ENCODE measurements at places on chromosomes 5 and 9.

- DNase-seq = no peak
Observed at GRCh38 chr9:114016101-114016500, 62.0 kb downstream of the AMBP start.

- no peak for DNase-seq
Observed at GRCh38 chr9:69380811-69381210, 55.8 kb downstream of the ENTREP1 start.

- DNase-seq = no peak
Observed at GRCh38 chr9:119333507-119334229, 35.6 kb downstream of the BRINP1 start.

DNA sequence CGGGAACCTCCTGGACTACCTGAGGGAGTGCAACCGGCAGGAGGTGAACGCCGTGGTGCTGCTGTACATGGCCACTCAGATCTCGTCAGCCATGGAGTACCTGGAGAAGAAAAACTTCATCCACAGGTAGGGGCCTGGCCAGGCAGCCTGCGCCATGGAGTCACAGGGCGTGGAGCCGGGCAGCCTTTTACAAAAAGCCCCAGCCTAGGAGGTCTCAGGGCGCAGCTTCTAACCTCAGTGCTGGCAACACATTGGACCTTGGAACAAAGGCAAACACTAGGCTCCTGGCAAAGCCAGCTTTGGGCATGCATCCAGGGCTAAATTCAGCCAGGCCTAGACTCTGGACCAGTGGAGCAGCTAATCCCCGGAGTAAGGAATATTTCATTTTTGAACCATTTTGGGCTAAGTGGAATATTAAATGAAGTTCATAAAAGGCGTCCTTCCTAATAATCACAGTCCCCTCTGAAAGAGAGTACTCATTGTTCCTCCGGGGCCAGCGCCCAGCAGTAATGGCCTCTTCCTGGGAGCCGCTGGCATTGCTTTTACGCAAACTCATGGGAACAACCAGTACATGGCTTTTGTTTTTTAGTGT lies 23.6 kb downstream of the QRFP start:
- no peak for DNase-seq

GRCh38 chr5:148841519-148841918 lies 15.1 kb downstream of the ADRB2 start:
- no peak for DNase-seq

DNA sequence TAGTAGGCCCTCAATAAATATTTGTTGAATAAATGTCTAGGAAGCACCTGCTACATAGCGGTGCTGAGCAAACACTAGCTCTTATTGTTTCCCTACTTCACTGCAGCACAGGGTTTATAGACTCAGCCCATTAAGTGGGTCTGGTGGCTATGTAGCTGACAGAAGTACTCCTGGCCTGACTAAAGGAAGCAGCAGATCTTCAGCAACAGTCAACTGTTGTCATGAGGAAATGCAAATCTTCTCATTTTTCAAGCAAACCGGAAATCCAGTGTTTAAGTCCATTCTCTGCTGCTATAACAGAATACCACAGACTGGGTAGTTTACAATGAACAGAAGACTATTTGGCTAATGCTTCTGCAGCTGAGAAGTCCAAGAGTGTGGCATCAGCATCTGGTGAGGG lies 2.8 kb upstream of the TEX10 start:
- DNase-seq = no peak

DNA sequence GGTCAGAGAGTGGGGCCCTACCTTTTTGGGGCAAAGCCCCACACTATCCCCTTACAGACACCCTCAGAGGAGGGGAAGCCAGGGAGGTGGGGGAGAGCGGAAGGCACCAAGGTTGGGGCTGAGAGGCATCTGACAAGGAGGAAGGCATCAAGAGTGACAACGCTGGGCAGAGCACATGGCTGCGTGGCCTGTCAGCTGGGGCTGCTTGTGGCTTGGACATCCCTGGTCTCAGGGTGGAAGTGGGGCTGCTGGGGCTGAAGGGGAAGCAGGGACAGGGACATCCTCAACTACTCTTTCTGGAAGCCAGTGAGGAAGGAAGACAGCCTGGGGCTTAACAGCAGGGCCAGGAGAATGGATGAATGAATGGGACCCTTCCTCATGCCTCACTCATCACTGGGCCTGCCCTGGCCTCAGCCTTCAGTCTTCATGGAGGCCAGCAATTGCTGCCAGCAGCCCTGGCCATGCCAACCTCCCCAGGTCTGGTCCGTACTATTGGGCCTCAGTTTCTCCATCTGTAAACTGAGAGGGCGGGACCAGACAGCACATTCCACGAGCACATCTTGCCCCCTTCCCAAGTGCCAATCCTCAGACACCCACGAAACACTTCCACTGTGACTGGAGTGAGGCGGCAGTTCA lies 993 bp upstream of the RALGDS start:
- DNase-seq = no peak

DNA sequence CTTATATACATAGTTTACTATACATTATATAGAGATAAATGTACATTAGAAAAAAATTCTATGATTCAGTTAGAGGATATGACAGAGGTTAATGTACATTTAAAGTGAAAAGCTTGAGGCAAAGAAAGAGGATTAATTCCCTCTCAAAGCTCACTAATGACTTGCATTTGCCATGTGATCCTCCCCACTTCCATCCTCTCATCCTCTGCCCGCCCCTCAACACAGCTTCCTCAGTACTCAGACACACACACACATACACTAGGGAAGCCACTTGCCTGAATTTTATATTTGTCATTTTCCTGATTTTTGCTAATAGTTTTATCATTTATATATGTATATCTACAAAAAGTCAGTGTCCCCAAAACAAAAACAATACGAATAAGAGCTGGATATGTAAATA lies 764.5 kb downstream of the EFNA5 start:
- no peak for DNase-seq

DNA sequence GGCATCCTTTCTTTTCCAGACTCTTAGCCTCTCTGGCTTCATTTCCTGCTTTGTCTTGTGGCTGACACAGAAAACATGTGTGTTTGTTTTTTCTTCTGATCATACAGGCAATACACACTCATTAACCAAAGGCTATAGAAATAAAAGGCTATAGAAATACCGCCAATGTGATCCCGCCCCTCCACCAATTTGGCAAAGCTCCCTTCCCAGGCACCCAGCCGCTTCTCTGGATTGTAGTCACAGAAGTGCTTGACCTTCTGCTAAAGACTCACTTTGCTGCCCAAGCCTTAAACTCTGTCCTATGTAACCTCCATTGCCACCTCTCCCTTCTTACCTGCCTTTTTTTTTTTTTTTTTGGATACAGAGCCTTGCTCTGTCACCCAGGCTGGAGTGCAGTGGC lies 5.3 kb downstream of the TXNDC15 start:
- no peak for DNase-seq

GRCh38 chr9:16236882-16237281 lies 633.6 kb downstream of the BNC2 start:
- DNase-seq = no peak

DNA sequence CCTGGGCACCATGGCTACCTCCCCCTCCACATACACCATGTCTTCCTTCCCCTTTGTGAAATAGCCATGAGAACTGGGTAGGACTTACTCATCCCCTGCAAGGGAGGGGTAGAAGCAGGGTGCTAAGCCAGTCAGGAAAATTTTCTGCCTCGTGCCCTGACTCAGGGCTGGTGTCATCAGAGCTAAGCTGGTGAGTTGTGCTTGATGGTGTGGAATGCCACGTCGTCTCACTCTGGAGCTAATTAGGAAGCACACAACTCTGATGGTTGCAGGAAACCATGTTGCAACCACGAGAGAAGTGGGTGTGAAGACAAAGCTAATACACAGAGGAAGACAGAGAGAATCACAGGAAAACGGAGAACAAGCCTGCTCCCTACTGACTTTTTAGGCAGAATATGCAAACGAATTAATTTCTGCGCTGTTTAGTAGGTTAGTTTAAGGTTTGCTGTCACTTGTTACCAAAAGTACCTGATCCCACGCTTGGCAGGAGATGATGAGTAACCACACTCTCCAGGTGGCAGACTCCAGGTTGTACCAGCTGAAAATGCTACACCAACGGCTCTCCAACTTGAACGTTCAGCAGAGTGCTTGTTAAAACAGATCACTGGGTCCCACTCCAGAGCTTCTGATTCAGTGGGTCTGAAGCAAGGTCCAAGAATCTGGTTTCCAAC lies 54.5 kb downstream of the STK10 start:
- DNase-seq = peak; percentile 24

DNA sequence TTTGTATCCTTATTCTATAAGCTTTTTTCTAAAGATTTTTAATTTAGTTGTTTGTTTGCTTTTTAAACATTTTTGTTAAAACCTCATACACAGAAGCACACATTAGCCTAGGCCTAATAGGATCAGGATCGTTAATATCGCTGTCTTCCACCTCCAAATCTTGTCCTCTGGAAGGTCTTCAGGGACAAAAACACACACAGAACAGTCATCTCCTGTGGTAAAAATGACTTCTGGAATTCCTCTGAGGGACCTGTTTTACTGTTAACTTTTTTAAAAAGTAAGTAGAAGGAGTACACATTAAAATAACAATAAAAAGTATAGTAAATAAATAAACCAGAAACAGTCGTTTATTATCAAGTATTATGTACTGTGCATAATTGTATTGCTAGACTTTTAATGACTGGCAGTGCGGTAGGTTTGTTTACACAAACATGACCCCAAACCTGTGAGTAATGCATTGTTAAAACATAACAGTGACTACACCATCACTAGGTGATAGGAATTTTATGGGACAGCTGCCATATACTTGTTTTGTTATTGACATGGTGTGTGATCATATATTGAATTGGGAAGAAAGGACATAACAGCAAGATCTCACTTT lies 109.6 kb downstream of the ZCCHC7 start:
- DNase-seq = no peak

DNA sequence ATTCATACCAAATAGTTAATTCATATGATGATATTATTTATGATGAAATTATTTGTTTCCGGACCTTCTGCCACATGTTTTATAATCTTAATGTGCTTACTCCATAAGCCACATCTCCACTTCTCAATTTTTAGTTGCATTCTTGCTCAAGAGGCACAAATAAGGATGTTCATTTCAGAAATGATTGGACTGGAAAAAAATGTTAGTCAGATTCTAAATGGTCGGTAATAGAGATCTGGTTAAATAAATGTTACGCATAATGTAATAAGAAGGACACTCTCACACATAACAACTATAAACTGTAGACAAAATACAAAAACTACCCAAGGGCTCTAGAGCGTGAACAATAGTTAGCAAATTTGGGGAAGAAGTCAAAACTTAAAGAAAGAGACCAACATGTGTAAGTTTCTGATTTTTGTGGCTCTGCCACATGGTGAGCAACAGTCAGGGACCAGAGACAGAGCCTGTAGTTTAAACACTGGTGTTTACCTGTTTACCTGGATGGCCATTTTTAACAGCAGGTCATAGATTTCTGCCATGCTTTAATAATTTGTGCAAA lies 554.3 kb upstream of the CLINT1 start:
- no peak for DNase-seq

DNA sequence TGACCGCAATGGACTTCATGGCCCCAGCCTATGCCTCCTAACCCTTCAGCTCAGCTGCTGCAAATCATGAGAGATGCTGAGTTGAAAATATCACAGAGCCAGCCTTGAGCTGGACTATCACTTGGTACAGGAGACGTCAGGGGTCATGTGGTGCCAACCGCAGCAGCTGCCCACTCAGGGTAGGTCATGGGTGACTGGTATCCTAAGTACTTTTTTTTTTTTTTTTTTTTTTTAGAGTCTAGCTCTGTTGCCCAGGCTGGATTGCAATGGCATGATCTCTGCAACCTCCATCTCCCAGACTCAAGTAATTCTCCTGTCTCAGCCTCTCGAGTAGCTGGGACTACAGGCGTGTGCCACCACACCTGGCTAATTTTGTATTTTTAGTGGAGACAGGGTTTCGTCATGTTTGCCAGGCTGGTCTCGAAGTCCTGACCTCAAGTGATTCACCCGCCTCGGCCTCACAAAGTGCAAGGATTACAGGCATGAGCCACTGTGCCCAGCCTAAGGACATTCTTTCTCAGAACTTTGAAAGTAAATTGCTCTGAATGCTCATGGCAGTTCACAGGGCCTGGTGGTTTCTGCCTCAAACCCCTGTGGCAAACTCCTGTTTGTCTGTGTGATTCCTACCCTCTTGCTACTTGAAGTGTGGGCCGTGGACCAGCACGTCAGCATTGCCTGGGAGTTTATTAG lies 21.3 kb downstream of the WWC1 start:
- no peak for DNase-seq

DNA sequence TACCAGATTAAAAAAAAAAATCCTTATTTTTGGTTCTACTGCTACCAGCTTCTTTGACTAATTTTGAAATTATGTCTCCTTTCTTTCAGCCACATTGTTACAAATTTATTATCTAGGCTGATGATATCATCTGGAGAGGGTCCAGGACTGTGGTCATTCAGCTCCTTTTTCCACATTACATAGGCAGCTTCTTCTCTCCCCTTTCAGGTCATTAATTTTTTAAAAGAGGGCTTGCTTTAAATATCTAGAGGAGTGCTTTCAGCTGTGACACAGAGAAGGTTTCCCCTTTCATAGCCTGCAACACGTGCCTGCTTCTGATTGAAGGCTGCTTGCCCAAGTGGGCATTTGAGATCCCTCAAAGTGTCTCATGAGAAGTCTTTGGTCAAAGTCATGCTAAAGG lies 155.7 kb upstream of the PAPPA start:
- no peak for DNase-seq

DNA sequence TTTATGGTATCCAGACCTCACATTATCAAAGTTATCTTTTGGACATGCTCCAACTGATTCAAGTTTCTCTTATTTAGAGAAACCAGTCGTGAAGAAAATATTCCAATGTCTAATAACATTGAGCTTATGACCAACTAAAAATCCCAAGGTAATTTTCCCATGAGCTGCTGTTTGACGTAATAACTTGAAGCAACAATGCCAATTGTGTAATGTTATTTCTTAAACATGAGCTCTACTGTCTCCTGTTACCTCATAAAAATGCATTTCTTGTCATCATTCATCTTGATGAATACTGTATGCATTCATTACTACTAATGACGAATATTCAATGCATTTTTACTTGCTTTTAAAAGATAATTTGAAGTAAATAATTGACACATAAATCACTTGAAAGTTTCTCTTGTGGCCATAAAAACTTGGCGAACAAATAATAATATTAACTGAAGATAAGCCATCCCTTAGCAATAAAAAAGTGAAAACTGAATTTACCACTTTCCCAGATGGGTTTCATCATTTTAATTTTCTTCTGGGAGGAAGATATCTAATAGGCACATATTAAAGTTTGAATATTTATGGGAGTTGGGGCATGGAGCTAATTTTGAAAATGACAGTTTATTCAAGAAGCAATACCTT lies 424 bp upstream of the MARCOL start:
- no peak for DNase-seq

GRCh38 chr5:16464664-16465543 lies 696 bp downstream of the ZNF622 start:
- DNase-seq = no peak

DNA sequence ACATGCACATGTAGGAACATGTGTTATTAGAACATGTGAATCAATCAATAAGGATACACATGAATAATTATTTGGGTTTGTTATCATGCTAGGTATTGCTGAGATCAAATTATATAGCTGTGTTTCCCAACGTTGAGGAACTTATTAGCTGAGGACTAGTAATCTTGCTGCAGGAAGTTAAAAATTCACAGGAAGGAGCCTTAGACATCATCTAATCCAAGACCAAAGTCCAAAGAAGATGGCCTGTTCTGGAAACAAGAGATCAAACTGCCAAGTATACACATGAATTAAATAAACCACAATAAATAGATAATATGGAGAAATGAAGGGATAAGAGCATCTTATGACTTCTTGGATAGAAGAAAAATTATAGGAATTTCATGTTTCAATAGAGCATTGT lies 19.9 kb downstream of the POU5F2 start:
- DNase-seq = no peak
